ENCODE measurements at places on chromosomes 2 and 18.

GRCh38 chr2:144445196-144445595, 74.7 kb downstream of the ZEB2 start:
- no peak for DNase-seq

DNA sequence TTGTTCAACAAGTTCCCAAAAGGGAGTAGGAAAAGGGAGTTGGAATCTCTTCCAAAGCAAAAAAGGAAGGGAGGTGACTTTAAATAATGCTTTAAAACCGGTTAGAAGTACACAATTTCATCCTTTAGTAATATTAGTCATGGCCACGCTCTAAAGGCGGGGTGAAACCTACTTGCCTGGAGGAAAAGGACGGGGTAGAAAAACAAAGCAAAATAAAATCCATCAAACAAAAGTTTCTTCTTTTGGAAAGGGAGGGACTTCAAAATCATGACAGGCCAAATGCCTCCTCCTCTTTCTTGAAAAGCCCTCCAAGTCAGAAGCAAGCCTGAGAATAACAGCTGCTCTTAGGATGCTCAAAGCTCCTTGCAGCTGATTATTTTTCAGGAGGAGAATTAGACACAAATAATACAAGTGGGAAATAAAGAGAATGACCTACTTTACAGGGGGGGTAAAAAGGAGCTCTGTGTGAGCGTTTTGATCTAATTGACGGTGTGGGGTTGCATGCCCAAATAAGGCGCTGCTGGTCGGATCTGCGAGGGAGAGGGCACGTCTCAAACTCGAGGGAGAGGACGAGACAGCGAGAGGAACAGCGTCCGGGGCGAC, 1.8 kb upstream of the NPAS2 start:
- DNase-seq, result no peak

GRCh38 chr18:21575656-21576055, 24.8 kb downstream of the ESCO1 start:
- DNase-seq, result no peak

DNA sequence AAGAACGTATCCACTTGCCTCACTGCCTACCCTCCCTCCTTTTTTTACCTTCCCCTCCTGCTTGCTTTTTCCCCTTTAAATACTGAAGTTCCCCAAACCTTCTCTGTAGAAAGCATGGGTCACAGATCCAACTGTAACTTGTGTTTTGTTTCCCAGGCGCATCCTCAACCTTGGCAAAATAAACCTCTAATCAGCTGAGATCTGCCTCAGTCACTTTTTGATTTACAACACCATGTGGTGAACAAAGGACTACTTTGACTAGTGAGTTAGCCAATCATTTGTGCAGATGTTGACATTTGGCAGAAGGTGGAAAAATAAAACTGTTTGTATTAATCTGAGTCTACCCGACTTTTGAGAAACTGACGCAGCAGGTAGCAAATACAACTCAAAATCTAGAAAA, 23.3 kb upstream of the MCM6 start:
- DNase-seq, result no peak

- DNase-seq, result no peak
Observed at GRCh38 chr2:68926796-68927195, 25.9 kb downstream of the GKN2 start.

GRCh38 chr2:124320051-124320688, 295.1 kb downstream of the CNTNAP5 start:
- DNase-seq, result no peak

DNA sequence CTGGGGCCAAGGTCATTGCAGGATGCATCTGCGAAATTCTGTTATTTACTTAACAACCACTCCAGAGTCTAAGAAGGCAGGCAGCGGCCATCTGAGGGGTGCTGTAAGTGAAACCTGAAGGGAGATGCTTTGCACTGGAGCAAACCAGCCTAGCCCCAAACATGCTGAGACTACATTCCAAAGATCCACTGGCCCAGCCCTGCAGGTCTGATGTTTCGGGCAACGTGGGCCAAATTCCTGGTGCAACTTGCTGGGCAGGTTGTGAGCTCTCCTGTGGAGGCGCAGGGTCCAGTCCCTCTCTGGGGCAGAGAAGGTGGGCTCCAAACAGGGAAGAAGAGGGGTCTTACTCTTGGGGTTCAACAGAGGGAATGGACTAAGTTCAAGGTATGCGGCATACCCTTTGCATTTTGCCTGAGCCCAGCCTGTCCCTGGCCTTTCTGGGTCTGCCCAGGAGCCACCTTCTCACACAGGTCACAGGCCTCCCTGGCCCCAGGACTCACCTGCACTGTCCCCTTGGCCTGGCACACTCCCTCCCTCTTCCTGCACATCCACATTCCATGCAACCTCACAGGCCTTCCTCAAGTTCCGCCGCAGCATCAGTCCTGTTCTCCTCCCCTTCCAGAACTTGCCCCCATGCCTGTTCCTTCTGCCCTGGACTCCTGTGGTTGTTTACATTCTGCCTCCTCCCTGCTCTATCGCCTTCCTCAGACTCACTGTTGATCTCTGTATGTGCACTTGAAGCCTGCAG, 5.1 kb upstream of the MAL start:
- no peak for DNase-seq

GRCh38 chr2:129165006-129165405, 814.5 kb upstream of the RAB6C start:
- DNase-seq, result no peak

- DNase-seq, result no peak
Observed at GRCh38 chr2:230042195-230042594, 26.5 kb downstream of the SLC16A14 start.

- no peak for DNase-seq
Observed at GRCh38 chr2:99714349-99714748, 224.5 kb upstream of the REV1 start.

- DNase-seq, result no peak
Observed at GRCh38 chr18:23053776-23054457, 81.4 kb upstream of the CABLES1 start.

- no peak for DNase-seq
Observed at GRCh38 chr18:51980101-51980500, 359.9 kb upstream of the DCC start.

- DNase-seq, result no peak
Observed at GRCh38 chr2:8802741-8803140, 34.7 kb downstream of the KIDINS220 start.

- no peak for DNase-seq
Observed at GRCh38 chr18:67862069-67862468, 345.5 kb upstream of the DSEL start.

GRCh38 chr2:220440731-220441130, 813.3 kb downstream of the SLC4A3 start:
- no peak for DNase-seq

DNA sequence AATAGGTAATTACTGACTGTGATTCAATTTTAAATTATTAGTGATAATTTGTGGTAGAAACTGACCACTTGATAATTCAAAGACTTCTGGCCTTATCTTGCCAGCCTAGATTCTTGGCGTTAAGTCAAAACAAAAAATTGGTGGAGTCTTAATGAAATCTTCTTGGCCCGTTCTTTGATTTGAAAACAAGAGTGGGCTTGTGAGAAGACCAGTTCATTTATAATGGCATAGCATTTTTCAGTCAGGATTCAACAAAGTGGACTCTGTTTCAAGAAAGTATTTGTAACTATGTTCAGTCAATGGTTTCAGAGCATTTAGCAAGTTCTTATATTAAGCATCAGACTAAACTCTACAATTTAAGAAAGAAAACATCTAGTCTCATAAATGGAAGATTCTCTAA, 26.0 kb downstream of the ITGA4 start:
- no peak for DNase-seq

DNA sequence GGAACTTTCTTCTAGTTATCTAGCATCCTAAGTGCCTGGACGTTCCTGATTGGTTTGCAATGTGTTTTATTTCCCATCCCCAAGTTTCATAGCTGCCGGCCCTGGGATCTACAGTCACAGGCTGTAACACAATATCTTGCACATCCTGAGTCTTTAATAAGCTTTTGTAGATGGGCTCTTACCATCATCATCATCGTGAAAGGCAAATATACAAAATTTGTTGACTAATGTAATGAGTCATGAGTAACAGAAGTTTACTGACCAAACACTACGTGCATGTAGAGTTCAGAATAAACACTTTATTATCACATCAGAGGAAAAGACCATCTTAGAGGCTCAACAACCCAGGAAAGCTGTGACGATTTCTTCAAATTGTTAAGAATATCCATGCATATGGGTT, 8.1 kb upstream of the TYMS start:
- no peak for DNase-seq

- no peak for DNase-seq
Observed at GRCh38 chr2:159854481-159854880, 56.5 kb upstream of the CD302 start.

GRCh38 chr2:173696274-173696673, 268.9 kb downstream of the SP3 start:
- DNase-seq, result no peak

DNA sequence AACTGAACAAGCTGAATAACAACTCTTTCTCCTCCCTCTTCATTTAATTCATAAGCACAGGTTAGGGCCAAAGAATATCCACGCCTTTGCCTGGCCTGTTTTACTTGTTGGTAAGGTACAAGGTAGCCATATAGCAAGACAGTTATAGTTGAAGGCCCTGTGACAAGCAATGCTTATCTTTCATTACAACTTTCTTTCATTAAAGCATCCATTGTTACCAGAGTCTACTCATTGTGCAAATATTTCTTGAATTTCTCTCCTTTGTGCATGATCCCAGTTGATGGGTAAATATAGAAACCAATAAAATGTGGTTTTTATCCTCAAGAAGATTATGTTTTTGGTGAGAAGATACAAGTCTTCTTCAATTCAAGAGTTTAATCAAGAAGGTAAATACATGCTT, 140.2 kb downstream of the UBE2E3 start:
- no peak for DNase-seq

GRCh38 chr2:241771286-241772062, 5.1 kb upstream of the GAL3ST2 start:
- no peak for DNase-seq

DNA sequence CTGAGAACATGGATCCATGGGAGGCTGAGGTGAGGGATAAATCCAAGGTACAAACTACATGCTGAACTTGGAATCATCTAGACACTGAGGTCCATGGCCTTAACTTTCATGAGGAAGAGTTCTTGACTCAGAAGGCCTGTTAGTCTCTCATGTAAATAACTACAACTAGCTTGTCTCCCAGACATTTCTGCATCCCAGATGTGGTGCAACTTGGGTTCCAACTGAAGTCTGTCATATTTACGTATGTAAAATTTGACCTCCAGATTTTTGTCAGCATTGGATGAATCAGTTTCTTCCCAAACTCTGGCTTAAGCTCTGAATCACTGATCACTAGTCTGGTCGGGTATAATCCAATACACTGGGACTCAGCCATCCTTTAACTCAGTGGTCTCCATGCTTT, 306.9 kb downstream of the PDE11A start:
- no peak for DNase-seq

- DNase-seq, result no peak
Observed at GRCh38 chr2:234865586-234865985, 86.2 kb upstream of the SH3BP4 start.

GRCh38 chr18:45958730-45959129, 8.4 kb downstream of the EPG5 start:
- no peak for DNase-seq

- no peak for DNase-seq
Observed at GRCh38 chr2:222572751-222573174, 83.1 kb downstream of the FARSB start.

- DNase-seq, result no peak
Observed at GRCh38 chr2:145258903-145259579, 739.1 kb upstream of the ZEB2 start.

DNA sequence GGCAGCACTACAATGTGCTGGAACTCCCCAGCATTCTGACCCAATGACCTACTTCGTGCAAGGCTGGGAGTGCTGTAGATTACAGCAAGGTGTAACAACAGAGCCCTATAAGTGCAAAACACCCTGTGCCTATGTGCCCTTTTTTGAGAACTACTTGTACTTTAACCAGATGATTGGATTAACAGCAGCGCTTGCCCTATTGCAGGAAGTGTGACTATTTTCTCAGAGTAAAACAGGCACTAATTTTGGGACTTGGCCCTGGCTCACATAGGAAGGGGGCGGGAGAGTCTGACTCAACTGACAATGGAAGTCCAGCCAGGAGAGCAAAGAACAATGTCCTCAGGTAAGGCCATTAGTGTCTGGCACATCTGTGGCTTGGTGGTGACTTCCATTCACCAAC, 35.6 kb upstream of the RNF125 start:
- DNase-seq, result no peak

DNA sequence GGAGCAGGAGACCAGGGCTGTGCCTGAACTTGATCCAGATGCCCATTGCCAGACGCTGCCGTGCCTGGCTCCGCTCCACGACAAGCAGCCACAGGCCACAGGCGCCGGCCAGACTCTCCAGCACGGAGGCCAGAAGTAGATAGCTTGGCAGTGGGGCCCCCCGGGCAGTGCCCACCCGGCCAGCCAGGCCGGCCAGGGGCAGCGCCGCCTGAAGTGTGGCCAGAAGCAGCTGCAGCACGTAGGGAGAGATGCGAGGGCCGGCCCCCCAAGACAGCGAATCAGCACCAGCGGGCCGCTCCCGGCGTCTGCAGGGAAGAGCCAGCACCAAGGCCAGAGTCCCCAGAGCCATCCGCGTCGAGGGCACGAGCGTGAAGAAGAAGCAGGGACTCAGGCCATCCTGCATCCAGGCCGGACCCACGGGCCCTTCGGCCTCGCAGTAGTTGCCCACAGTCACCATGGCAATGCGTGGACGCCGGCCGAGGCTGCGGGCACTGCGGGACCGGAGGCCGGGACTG, 484 bp downstream of the ABCB6 start:
- no peak for DNase-seq

DNA sequence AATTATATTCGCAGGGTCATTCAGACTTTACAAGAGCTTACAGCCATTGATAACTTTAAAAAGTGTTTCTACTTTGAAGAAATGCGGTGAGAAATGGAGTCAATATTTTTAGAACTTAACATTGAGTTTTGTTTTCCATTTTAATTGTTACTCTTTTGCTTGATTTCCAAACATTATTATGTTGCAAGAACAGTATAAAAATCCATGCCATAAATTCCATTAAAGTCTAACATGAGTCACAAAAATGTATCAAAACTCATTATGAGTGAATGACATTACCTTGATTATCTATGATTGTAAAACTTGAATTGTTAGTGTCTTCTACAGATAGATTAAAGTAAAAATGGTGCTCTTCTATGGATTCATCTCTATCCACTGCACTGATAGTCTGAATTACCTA, 92.6 kb downstream of the CDH19 start:
- no peak for DNase-seq

GRCh38 chr2:45237850-45238542, 228.7 kb upstream of the SIX2 start:
- peak; percentile 81 for DNase-seq

- DNase-seq, result no peak
Observed at GRCh38 chr2:56021579-56021978, 98.0 kb upstream of the EFEMP1 start.

DNA sequence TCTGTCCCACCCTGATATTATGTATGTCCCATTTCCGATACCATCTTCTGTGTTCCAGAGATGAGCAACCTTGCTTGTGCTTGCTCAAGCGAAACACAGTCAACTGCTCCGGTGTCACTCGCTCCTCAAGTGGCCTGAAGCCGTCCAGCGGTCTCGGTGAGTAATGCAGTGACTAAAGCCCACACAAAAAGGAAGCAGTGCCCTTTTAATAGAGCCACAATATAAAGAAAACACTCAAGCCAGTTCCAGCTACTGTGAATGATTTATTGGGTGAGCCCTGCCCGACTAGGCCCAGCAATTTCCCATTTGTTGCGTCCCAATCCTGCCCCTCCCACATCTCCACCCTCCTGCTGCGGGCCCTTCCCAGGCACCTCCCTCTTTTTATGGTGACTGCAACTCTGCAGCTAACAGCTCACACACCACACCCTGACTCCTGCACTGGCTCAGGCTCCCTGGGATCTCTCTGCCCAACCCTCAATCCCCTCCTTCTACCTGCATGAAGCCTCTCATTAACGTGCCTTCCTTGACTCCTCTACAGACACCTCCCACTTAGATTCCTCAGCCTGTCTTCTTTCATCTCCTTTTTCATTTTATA, 44.2 kb upstream of the DSC1 start:
- DNase-seq, result peak; percentile 94
